ENCODE measurements at places on chromosomes 3 and 15. TPM values are rescaled to one million over a fixed set of nuclear protein-coding genes. Genes with fewer than 3 reads are reported as not detected.

The RARB gene
- 8.9 TPM for total RNA-seq

DNA sequence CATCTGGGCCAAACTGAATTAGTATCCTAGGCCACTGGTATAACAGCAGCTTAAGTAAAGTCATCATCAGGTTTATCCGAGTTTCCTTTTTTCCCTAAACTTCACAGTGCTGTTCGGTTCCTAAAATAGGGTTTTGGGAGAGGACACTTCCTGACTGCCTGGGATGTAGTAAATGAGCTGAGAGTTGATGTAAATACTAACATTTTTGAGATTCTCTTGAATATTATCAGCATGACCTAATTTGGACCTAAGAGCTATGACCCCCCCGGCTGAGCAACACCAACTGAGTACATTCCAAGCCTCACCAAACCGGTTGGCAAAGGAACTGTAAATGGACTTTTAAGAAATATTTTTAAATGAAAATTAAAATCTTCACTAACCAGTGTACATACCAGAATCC, 78.8 kb downstream of the IL5RA start:
- no peak for DNase-seq

DNA sequence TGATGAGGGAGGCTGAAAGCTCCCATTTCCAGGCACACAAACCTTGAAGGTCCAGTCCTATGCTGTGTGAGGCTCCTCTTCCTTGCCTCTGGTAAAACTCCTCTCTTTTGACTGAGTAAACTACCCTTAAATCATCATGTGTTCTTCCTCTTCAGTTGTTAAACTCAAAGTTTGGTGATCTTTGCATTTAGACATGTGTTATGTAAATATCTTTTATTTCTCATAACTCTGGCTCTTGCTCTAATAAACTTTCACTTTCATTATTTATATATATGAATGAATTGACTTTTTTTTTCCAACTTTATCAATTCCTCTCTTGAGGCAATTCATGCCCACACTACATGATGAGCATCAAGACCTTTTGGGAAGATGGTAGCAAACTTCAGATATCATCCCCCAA, 26.6 kb downstream of the SUCNR1 start:
- no peak for DNase-seq

The ARHGEF26 gene
- total RNA-seq = 14.4 TPM

The ZMYND10 gene
- total RNA-seq = 0.24 TPM

Measured in posterior vena cava (tissue), 2 donors.